Activated effector memory CD4-positive, alpha-beta T cell treated with anti-CD3 and anti-CD28 coated beads, Interleukin-2, amount 50 U/mL, for 16 hours (primary cell): ENCODE measurements at places on chromosomes 12 and 14.

DNA sequence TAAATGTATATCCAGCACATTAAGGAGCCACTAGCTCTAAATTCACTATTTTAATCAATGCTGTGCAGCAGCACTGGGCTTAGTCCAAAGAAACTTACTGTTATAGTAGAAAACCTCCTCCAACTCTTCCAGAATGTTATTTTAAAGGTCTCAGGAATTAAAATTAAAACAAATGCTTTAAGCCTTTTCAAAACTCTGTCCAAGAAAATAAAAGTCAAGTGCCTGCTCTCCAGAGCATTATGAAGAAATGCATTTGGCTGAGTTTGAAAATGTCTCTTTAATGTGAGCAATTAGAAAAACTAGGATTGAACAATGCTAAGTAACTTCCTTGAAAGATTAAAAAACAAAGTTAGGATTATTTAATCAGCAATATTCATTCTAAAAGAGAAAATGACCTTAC is 322.4 kb upstream of the DCN start:
- no peak for DNase-seq

DNA sequence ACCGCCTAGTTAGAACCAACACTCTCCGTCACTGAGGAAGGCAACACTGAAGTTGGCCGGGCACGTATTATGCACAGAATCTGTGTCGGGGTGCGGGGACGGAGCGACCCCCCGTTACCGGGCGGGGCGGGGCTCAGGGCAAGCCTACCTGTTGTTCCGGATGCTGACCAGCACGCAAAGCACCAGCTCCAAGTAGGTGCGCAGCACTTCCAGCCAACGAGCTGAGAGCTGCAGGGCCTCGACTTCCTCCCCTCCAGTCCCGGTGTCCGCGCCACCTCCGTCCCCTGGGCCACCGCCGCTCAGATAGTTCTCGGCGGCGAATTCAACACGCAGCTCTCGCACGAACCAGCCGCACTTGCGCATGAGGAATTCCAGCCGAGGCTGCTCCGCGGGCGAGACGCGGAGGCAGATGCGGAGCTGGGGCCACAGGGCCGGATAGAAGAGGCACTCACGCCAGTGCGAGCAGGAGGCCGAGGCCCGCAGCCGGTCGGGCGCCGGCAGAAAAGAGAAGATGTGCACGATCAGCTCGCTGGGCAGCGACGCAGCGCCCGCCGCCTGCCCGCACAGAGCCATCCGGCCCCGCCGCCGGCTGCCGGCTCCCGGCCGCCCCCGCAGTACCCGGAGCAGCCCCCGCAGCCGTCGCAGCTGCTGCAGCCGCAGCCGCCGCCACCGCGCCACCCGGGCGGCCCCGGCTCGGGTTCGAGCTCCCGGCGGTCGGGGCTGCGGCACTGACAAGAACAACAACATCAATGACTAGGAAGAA is 636 bp downstream of the FBXO33 start:
- DNase-seq: peak; percentile 82

- DNase-seq: no peak
Measured at GRCh38 chr12:56013482-56013881, 7.4 kb upstream of the IKZF4 start.

GRCh38 chr14:67675219-67675582 is 769 bp upstream of the VTI1B start:
- no peak for DNase-seq

DNA sequence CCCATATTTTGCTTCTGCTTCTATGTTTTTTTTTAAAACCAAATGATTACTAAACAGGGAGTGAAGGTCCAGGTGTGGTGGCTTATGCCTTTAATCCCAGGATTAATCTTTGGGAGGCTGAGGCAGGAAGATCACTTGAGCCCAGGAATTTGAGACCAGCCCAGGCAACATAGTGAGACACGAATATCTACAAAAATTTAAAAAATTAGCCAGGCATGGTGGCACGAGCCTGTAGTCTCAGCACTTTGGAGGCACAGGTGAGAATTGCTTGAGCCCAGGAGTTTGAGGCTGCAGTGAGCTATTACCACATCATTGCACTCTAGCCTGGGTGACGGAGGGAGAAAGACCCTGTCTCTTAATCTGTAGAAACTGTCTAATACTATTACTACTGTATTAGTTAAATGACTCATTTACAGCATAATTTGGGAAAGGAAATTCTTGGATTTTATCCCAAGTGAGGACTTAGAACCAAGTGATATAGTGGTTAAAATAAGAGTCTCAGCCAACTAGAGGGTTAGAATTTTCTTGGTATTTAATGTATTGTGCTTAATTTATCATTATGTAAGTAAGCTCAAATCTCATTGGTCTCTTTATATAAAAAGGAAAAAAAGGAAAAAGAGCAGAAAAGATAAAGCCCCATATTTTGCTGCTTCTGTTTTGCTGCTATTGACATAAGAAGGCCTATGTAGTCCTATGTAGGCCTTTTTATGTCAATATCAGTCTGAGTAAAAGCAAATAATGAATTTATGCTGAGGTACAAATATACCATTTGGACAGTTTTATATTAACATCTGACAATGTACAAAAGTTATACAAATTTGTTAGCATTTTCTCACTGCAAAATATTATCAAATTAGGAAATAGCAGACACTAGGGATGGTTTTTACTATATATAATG is 163.4 kb downstream of the RAD51B start:
- no peak for DNase-seq

DNA sequence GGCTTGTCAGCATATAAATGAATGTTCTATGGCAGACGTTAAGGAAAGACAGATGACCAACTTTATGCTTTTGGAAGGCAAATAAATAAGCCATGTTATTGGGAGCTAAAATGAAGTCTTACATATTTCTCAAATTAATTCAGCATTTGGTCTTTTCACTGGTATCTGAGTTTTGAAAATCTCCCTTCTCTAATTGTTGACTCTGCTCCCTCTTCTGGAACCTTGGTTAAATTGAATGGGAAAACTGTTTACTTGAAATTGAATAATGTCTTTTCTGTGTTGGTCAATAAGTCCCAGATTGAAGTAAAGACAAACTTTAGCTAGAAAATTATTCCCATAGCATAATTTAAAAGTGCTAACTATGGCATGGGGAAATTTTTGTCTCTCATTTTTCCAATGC is 38.7 kb downstream of the LGR5 start:
- DNase-seq: no peak

DNA sequence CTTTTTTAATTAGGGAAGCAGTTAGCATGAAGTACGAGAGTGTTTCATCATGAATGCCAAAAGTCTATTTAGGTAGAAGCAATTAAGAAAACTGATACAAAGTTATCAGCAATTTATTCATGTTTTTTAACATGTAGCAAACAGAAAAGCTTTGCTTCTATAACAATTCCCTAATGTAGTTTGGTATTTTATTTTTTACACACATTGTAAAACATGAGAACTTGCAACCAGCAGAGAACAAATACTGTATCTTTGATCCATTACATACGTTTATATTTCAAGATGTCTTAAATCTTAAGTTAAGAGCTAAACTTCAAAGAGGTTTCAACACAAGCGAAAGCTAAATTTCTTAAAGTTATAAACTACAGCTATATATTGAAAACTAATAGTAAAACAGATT is 39.3 kb downstream of the MED13L start:
- no peak for DNase-seq

GRCh38 chr14:58645641-58646040 is 7.9 kb downstream of the DACT1 start:
- no peak for DNase-seq

DNA sequence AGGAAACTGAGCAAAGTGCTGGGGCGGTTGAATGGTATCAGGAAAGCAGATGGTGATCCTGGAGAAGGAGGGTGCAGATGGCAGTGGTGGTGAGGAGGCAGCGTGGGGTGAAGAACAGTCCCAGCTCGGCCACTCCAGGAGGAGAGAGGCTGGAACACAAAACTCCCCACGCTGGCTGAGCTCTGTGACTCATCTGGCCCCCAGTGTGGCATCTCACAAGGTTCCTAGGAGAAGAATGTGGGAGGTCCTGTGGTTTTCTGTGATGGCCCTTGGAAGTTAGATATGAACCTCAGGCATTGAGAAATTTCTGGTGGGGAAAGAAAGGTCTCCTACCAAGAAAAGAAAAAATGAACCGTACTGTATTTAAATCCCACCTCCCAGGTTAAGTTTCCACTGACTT is 8.0 kb upstream of the NRXN3 start:
- no peak for DNase-seq

GRCh38 chr14:68282479-68283377 is 463.1 kb downstream of the RAD51B start:
- DNase-seq: peak; percentile 66

GRCh38 chr12:96045566-96045965 is 10.2 kb upstream of the LTA4H start:
- DNase-seq: peak; percentile 69

DNA sequence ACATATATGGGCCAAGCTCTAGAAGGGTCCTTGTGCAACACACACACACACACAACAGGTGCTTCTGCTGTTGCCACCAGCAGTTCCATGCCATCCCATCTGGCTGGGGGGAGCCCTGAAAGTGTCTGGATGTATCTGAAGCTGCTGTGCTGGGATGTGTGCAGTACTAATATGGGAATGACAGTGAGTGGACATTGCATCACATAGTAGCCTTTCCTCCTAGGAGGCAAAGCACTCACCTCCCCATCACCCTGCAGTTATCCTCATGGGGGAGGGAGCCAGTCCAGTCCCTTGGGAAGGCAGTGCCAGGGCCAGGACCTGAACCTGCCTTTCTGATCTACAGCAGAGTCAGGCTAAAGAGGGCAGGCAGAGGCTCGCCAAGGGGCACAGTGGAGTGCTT is 208.9 kb downstream of the CACNA1C start:
- no peak for DNase-seq

DNA sequence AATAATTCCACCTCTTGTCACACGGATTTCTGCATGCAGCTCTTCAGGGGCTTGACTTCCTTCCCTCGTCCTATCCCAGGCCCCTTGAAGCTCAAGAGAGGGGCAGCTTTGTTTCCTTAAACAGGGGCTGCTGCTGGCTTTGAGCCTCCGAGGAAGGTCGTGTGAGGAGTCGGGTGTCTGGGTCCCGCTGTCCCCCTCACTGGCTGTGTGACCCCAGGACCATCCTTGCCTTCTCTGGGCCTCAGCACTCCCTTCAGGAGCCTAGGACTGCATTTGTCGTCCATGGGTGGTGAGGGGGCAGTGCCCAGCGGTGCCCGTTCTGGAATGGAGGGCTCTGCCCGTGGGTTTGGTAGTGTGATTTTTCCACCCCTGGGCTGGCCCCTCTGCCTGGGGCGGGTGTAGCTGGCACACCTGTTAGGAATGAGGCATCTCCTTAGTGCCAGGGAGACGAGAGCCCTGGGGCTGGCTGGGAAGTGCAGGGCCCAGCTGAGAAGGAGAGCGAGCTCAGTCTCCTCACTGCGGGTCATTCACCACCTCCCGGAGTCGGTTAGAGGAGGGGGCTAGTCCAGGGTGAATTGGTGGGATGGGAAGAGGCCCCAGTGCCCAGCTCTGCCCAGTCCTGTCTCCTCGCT is 60.8 kb downstream of the TSPAN9 start:
- DNase-seq: no peak

- no peak for DNase-seq
Measured at GRCh38 chr14:81434230-81434629, 34.1 kb upstream of the STON2 start.

DNA sequence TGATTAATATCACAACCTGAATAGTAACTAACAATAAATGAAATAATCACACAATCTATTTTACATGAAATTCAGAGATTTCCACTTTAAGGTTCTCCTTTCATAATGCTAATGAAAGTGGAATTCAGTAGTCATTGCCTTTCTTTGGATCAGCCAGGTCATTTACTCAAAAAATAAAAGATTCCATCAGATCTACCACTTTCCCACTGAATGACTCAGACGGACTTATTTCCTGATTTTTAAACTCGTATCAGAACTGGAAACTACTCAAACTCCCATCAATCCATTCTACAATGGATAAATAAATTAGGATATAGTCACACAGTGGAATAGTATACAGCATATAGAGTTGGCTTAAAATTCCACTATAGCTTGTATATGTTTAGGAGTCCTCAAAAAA is 237.1 kb downstream of the MED13L start:
- no peak for DNase-seq

- DNase-seq: no peak
Measured at GRCh38 chr14:95885866-95886265, 9.2 kb downstream of the TUNAR start.

DNA sequence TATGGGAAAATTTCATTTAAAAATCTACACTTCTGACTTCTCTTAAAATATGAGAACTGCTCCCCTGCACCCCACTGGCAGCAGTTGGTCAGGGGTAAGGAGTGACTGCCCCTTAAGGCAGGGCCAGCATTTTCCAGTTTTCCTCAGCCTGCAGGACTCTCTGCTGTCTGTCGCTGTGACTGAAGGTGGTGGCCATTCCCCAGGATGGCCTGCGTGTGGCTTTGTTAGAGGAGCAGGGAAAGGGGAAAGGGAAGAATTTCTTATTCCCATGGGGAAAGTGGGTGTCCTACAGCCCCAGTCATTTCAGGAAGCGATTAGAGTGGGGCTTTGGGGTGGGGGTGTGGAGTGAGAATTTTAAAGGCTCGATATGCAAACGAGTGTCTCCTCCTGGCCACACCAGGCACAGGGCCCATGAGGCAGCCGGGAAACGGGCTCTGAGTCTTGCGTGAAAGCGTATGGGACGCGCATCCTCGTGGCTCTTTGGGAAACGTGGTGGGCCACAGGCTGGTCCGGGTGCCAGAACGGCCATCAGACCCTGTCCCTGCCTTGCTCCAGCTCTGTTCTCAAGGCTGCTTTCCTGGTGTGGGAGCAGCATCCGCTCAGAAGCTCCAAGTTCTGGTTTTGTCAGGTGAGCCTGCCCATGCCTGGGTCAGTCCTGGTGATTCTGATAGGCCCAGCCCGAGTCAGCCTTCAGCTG is 23.5 kb downstream of the ADGRD1 start:
- no peak for DNase-seq

DNA sequence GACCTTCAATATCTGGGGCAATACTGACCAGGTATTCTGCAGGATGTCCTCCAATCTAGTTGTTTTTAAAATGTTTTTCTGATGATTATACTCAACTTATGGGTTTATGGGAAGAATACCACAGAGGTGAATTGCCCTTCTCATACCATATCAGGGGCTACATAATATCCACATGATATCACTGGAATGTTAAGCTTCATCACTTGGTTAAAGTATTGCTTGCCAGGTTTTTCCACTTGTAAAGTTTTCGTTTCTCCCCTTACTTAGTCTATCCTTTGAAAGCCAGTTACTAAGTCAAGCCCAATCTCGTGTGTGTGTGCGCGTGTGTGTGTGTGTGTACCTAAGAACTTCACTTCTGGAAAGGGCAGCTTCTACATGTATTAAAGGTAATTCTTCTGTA is 980.9 kb upstream of the FBXO33 start:
- no peak for DNase-seq

GRCh38 chr12:13583630-13584029 is 387.1 kb downstream of the EMP1 start:
- no peak for DNase-seq

DNA sequence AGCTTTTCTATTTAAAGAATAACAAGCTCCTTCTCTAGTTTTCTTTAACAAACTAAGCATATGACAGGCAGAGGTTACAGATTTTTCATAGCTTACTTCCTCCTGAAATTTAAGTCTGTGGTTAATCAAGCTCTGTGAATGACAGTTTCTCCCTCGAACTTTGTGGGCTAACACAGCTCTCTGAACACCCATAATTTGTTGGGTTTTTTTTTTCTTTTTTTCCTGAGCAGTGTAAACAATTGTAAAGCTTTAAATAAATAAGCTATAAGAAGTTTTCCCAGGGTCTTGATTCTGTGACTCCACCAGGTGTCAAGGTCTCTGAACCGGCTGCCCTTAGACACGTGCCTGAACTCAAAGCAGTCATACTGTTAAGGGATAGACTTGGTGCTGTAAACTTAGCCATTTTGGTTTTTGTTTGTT is 128.1 kb upstream of the AMIGO2 start:
- no peak for DNase-seq
